ENCODE measurements at places on chromosomes 5 and 9. TPM values are rescaled to one million over a fixed set of nuclear protein-coding genes. Genes with fewer than 3 reads are reported as not detected.

- no peak for DNase-seq
These were observed 187.1 kb downstream of the ELAVL2 start for GRCh38 chr9:23638837-23639426.

DNA sequence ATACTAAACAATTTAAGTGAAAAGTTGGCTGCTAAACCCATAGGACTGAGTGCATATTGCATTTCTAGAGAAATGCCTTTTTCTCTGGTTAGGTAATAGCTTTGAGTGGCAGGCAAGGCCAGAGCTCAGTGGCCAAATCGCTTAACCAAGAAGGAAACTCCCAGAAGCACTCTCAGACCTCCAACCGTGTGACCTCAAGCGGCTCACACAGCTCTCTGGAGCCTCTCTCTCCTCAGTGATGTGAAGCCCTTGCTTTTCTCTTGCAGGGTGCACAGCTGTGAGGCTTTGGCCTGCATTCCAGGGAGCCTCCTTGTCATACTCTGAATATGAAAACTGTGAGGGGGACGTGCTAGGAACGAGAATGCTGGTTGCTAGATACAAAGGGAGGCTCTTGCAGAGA is 106.7 kb downstream of the INSYN2B start:
- DNase-seq, result peak; percentile 67

DNA sequence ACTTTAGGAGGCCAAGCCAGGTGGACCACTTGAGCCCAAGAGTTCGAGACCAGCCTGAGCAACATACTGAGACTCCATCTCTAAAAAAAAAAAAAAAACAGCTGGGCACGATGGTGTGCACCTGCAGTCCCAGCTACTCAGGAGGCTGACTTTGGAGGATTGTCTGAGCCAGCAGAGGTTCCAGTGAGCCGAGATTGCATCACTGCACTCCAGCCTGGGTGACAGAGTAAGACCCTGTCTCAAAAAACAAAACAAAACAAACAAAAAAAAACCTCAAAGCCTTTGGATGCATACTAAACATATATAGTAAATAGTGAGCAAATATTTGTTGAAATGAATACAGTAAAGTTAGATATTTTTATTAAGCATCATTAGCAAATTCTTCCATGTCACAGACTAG is 5.3 kb downstream of the SLC35D2 start:
- no peak for DNase-seq

DNA sequence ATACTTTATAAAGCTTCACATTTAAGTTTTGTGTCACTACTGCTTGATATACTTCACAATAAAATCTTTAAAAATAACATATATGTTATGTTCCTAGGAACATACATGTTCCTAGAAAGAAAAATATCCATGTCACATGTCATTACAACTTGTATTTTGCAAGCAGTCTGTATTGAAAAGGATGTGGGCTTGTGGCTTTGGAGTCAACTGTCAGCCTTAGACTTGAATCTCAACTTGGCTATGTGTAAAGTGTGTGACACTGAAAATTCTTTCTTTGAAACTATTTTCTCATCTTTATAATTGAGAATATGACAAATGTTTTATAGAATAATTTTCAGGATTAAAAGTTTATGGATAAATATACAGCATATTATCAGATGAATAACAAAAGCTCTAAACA is 273.1 kb downstream of the KIAA0825 start:
- no peak for DNase-seq

DNA sequence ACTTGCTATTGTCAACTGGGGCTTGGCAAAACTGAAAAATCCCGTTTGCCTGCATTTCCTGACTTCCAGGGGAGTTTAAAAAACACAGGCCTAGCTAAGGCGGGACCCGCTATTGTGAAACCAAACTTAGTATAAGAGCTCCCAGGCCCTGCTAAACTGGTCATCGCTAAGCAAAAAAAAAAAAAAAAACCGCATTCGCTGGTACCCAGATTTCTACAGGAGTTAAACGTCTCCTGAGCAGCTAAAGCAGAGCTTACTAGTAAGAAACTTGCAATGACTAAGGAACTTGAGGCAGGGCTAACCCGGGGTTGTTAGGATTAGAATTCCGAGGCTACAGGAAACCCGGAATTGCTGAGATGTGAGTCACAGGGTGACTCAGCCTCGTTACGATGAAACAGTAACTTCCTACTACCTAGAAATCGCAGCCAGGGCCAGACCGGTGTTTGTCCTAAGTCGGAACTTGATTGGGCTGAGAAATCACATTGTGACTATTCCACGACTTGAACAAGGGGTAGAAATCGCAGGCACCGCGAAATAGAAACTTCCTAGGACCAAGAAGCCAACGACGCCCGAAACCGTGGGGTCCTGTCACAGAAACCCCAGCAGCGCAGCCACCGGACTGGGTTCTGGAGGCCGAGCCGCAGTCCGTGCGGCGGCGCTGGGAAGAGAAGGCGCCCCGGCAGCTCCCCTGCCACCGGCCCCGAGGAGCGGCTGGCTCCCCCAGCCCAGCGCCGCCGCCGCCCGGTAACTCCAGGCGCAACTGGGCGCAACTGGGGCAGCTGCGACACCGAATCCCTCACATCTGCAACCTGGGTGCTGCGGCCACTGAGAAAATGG is 89.4 kb downstream of the ANXA2R start:
- DNase-seq, result peak; percentile 55

- DNase-seq, result no peak
These were observed 353.1 kb upstream of the IRX2 start for GRCh38 chr5:3104429-3105060.

DNA sequence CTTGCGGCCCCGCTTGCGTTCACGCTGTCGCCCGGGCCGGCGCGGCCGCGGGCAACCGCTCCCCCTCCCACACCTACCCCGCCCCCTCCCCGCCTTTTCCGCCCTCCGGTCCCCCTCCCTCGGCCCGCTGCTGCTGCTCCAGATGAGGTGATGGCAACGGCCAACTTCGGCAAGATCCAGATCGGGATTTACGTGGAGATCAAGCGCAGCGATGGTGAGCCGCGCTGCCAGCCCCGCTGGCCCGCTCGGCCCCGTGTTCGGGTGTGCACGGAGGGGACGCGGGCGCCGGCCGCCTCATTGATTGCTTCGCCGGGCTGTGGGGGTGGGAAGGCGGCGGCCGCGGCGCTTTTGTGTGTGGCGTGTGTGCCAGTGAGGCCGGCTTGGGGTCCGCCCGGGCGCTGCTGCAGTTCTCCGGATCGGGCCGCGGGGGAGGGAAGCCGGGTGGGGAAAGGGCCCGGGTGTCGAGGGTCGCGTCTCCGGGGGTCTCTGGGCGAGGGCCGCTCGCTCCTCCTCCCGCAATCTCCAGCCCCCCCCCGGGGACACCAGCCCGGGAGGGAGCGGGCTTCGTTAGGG is 403 bp downstream of the KIF2A start:
- no peak for DNase-seq

- no peak for DNase-seq
These were observed 51.4 kb upstream of the FSD1L start for GRCh38 chr9:105396441-105396840.

AFAP1L1 gene
- total RNA-seq, result 48.9 TPM

ADCY2 gene
- total RNA-seq, result 0.17 TPM

PCDH12 gene
- total RNA-seq, result 11.1 TPM

DNA sequence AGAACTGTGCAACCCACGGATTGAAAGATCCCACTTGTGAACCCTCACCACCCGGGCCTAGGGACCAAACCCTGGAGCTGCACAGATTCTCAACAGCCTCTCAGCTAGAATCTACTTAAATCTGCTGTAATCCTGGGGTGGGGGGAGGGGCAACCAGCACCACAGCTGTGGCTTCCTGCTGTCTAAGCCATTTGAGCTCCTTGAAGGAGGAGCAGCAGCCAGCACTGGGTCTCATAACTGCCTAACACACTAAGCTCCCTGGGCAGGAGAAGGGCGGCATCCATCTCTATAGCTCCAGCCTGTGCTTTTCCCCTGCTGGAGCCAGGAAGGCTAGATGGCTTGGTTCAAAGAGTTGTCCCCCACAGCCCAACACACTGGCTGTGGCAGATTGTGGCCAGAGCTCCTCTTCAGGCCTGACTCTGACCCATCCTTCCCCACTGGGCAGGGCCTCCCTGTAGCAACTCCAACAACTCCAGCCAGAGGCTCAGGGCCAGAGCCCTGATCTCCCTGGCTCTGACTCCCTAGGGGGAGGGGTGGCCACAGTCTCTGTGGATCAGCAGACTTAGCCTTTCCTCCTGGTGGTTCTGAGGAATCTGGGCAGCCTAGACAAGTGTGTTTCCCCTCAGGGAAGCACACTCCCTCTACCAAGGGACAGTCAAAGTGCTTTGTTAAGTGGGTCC is 72.0 kb upstream of the C9orf72 start:
- DNase-seq, result no peak

- no peak for DNase-seq
These were observed 71.3 kb downstream of the TMC1 start for GRCh38 chr9:72592502-72593403.

GRCh38 chr5:101721543-101721942 is 574.5 kb downstream of the SLCO4C1 start:
- no peak for DNase-seq

MRPS2 gene
- total RNA-seq, result 49.8 TPM

CFAP157 gene
- total RNA-seq, result not detected

DNA sequence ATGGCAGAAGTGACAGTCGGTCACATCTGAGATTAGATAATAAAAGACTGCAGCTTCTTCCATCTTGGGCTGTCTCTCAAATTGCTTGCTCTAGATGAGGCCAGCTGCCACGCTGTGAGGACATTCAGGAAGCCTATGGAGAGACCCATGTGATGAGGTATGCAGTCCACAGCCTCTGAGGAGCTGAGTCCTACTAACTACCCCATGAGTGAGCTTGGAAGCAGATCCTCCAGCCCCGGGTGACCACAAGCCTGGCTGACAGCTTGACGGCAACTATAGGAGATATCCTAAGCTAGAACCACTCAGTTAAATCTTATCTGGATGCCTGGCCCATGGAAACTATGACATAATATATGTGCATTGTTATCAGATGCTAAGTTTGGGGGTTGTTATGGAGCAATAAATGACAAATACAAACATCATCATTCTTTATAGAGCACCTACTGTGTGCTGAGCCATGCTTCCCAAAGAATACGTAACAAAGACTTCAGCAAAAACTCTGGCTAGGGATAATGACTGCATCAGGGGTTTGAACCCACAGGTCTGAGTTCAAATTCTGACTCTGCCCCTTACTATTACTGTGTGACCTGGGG is 26.7 kb downstream of the KCNV2 start:
- no peak for DNase-seq

DNA sequence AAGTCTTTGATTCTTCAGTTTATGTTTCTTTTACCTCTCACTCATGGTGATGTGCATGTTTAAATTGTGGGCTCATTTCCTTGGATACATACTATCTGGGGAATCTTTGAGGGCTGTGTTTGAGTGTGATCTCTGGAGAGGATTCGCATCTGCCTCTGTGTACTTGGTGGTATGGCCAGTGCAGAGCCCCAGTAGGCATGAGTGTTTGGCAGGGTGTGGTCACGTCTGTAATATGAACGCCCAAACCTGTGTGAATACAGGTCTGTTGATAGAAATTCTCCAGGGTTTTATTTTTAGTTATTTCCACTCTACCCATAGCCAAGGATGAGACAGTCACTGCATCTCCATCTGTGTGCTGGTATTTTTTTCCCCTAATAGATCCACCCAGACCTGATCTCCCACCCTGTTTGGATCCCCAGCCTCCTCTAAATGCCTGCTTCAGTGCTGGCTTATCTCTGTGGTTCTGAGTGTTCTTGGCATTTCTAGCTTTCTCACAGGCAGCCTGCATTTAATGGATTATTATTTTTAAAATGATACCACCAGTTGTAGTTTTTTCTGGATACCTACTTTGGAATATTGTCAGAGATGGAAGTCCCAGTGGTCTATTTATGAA is 37.5 kb downstream of the TJP2 start:
- DNase-seq, result no peak

GRCh38 chr9:35684921-35685320 is 4.8 kb downstream of the TPM2 start:
- no peak for DNase-seq

NFIL3 gene
- total RNA-seq, result 19.6 TPM

DNA sequence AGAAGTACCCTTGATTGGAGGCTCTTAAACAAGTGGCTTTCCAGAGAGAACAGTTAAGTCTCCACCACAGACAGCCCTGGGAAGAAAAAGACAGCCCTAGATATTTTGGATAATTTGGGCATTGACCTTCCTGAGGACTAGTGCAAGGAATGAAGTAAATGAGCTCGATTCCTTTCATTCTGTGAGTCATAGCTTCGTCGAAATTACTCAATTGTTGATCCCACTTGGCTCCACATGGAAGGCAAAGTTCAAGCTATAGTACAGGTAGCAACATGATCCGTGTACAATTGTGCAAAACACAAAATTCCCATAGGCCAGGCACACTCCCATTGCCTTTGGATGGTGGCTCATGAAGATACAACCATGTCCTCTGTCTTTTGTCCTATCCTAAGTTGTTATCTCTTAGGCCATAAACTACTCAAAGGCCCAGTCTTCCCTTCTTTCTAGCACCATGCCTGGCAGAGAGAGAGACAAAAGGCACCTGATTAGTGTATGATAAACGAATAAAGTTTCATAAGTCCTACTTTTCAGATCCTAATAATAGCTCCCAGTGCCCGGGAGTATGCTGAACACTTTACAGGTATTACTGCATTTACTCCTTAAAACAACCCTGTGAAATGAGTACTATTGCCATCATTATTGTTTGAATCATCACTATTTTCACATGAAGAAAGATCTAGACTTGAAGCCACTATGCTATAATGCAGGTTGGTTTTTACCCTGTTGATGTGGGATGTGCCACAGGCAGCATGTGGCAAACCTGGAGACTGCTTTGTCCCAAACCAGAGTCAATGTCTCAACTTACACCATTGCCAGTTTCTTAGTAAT is 116.7 kb upstream of the RANBP3L start:
- DNase-seq, result no peak

B4GALT1 gene
- 42.5 TPM for total RNA-seq

GRCh38 chr5:72951671-72952468 is 4.0 kb upstream of the FCHO2 start:
- no peak for DNase-seq

DNA sequence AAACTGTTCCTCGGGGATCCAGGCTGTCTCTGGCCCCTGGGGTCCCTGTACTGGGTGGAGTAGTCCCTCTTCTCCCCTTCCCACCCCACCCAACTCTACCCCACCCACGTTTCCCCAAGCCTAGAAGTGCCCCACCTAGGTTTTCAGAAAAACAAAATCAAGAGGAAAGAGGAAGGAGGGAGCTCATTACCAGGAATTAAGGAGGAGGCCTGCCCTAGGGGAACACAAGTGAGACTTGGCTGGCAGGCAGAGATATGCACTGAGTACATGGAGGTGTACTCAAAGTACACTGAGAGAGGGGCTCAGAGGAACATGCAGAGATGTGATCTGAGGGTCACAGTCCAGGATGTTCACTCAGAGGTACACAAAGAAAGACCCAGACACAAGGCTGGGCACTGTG is 10.2 kb downstream of the AQP3 start:
- no peak for DNase-seq

- DNase-seq, result no peak
These were observed 211.0 kb downstream of the SEC61B start for GRCh38 chr9:99433095-99433494.

DNA sequence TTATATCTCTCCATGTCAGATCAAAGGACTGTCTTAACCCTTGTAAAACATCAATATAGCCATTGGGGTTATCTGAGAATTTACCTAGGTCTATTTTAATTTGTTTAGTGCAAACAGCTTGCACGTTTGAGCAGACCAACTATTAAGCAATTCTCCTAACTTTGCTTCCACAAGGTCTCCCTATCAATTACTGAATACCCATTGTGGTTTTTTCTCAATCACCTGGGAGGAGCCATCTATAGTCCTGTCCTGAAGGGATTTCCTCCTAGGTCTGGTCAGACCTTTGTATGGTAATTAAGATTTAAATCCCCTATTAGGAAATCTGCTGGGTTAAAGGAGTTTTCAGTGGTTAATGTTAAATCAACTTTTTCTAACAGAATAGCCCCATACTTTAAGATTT is 48.9 kb upstream of the S1PR3 start:
- no peak for DNase-seq

CDC25C gene
- total RNA-seq, result not detected

FOXD4L6 gene
- not detected for total RNA-seq

Measured in left ventricle myocardium superior (tissue), 1 donor.